Foreskin keratinocyte (primary cell): ENCODE measurements at places on chromosomes 6 and 20. TPM values are rescaled to one million over a fixed set of nuclear protein-coding genes. Genes with fewer than 3 reads are reported as not detected.

Gene FNDC1
- 0.01 and 0.02 TPM in 2 replicates for polyA plus RNA-seq

- DNase-seq, result no peak
Measured at GRCh38 chr6:152922706-152923105, 60.1 kb downstream of the FBXO5 start.

GRCh38 chr6:83600459-83600858, 88.1 kb downstream of the PRSS35 start:
- no peak for DNase-seq

- DNase-seq, result no peak
Measured at GRCh38 chr6:18707714-18708439, 320.7 kb downstream of the RNF144B start.

GRCh38 chr6:7806711-7807110, 80.8 kb downstream of the BMP6 start:
- no peak for DNase-seq

DNA sequence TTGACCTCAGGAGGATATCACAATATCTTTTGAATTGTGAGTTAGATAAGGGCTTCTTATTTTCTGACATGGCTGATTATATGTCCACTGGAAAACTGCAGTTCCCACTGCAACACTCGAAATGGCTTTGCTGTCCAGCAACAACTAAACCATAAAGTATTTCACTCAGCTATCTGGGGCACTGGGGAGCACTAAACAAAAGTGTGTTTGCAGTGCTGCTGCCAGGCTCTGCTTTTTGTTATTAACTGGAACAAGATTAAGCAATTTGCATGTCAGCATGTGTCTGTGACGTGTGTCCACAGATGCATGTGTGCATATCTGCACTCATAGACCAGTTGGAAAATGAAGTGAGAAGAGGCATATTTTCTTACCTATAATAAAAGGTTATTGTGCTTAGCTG, 107.8 kb upstream of the CCN2 start:
- no peak for DNase-seq

DNA sequence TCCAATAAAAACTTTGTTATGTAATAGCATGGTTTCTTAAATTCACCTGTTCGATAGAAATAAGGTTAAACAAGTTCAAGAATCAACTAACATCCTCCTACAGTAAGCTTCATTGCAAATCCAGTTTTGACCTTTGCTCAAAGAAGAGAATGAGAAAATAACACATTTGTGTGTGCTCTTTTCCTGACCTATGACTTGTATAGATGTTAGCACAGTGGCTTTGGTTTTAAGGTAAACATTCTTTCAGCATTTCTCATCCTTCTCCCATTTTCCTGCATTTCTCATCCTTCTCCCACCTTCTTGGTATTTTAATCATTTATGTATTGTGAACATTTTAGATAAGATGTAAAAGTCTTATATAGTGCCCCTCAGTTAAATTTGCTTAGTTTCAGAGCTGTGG, 73.9 kb downstream of the PLCB1 start:
- DNase-seq, result no peak
